AG09319 (cell line): ENCODE measurements at places on chromosomes 3 and 15.
A peak's percentile ranks its signal among the peaks of the same experiment; 100 is the strongest.

- DNase-seq = no peak
Observed at GRCh38 chr3:138139691-138140090, 7.5 kb upstream of the A4GNT start.

DNA sequence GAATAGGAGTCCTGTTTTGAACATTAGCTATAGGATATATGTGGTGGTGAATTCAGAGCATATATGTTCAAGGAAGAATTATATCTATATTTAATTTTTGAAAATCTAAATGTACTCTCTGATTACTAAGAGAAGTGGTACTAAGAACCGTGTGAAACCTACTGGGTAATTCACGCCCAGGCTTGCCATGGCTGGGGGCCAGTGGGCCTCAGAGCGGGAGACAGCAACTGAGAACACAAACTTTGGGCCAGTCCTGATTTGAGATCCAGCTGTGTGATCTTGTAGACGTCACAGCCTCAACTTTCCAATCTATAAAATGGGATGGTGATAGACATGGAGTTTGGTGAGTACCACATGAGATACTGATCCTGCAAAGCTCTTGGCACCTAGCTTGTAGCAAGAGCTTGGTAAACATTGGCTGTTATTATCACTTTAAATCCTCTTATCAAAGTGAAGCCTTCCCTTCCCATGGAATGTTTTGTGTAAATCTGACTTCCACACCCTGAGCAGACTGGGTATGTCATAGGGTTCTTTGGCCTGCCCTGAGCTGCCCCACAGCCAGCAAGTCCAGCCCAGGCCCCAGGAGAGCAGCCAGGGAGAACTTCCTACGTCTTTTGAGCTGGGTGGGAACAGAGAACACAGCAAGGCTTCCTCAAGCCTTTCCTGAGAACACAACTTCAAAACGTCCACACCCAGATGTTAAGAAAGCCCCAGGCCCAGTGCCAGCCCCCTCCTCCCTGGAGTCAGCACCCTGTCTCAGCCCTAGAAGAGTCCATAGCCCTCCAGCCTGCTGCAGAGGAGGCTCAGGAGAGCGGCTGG, 8.2 kb upstream of the PAQR5 start:
- no peak for DNase-seq

DNA sequence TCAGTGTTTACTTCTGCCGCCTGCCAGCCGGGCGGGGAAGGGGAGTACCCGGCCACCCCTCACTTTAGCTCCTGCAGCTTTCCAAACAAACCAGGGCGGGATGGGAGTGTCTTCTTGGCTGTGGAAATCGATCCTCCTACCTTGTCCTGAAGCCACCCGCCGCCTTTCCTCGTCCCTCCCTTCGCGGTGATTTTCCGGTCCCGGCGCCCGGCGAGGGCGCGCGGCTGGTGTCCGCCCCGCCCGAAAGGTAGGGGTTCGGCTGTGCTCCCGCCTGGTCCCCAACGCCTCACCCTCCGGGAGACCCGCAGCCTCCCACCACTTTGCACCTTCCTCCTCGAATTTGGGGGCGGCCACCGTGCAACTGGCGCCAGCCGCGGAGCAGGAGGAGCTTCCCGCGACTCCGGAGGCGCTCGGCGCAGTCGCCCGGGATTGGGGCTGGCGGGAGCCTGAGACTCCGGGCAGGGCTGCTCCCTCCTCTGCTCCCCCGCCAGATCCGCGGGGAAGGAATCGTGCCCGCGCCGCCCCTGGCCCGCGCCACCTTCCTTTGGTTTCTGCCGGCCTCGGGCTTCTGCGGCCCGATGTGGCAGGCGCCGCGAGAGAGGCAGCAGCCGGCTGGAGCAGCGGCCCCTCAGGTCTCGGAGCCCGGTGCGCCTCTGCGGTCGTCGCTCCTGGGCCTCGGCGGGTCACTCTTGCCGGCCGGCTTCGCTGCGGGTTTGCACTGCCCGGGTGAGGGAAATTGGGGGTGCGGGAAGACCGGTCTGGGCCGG, 30.7 kb upstream of the ST3GAL6 start:
- no peak for DNase-seq

GRCh38 chr3:140163159-140163763, 228.3 kb downstream of the CLSTN2 start:
- no peak for DNase-seq

DNA sequence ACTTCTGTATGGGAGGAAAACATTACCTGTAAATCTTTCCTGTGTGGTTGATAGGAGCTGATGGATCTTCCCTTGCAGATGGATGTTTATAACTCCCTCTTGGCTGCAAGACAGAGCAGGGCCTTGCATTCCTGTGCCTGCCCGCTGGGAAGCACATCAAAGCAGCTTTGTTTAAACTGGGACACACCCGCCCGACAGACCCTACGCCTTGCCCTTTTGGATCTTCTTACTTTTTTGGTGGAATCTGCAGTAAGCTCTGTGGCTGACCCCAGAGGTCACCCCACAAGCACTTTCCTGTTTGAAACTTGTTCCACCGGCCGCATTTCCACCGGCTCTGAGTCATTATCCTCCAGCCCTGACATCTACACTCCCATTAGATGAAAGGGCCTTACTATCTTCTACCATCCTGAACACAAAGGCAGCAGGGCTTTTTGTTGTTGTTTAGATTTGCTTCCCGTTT, 244.1 kb upstream of the STT3B start:
- DNase-seq = no peak

DNA sequence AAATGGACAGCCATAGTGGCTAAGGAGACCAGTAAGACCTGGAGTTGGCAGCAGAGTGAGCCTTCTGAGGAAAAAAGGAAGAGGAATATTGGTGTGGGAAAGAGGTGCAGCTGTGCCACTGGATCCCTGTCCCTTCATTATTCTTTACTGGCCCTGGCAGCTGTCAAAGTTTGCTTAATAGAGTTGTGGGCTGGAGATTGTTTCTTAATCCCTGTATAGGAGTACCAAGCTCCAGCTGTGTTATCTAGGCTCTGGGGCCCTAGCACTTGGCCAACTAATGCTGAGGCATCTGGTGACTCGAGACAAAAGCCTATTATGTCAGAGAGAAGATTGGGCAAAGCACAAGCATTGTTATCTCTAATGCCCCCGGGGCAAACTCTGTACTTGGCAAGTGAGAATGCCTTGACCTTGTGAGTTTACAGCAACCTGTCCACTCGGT, 61.4 kb downstream of the ZNF609 start:
- peak; percentile 32 for DNase-seq

- DNase-seq = no peak
Observed at GRCh38 chr3:9180764-9181117, 68.7 kb downstream of the SRGAP3 start.
